ENCODE measurements at places on chromosomes 6 and 20. TPM values are rescaled to one million over a fixed set of nuclear protein-coding genes. Genes with fewer than 3 reads are reported as not detected.

- no peak for DNase-seq
These were observed 333.4 kb downstream of the BCKDHB start for GRCh38 chr6:80439721-80440470.

- DNase-seq, result no peak
These were observed 6.0 kb downstream of the TMC2 start for GRCh38 chr20:2542361-2542760.

Gene SLC26A8
- not detected for total RNA-seq

- no peak for DNase-seq
These were observed 2.7 kb downstream of the FOXC1 start for GRCh38 chr6:1612299-1612973.

DNA sequence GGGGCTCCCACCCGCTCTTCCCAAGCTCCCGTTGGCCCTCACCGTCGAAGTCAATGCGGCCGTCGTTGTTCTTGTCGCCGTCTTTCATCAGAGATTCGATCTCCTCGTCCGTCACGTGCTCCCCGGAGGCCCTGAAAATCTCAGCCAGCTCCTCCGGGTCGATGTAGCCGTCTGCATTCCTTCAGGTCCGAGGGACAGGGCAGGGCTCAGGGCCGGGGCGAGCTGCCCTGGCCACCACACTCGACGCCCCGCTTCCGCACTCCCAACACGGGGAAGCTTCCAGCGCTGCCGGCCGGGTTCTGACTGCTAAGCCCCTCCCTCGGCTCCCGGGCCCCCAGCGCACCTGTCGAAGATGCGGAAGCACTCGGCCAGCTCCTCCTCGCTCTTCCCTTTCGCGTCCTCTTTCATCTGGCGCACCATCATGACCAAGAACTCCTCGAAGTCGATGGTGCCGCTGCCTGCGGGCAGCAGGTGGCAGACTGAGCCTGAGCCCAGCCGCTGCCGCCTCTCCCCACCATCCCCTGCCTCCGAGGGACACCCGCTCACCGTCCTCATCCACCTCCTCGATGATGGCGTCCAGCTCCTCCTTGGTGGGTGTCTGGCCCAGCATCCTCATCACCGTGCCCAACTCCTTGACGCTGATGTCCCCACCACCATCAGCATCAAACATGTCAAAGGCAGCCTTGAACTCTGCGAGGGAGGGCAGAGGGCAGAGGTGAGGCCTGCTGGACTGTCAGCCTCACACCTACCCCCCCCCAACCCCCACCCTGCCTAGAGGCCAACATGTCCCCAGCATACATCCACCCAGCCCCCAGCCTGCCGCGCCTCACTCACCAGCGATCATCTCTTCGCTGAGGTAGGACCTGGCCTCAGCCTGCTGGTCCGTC lies 2.9 kb downstream of the TNNC2 start:
- no peak for DNase-seq

GRCh38 chr6:41502566-41502916 lies 43.6 kb upstream of the FOXP4 start:
- no peak for DNase-seq

DNA sequence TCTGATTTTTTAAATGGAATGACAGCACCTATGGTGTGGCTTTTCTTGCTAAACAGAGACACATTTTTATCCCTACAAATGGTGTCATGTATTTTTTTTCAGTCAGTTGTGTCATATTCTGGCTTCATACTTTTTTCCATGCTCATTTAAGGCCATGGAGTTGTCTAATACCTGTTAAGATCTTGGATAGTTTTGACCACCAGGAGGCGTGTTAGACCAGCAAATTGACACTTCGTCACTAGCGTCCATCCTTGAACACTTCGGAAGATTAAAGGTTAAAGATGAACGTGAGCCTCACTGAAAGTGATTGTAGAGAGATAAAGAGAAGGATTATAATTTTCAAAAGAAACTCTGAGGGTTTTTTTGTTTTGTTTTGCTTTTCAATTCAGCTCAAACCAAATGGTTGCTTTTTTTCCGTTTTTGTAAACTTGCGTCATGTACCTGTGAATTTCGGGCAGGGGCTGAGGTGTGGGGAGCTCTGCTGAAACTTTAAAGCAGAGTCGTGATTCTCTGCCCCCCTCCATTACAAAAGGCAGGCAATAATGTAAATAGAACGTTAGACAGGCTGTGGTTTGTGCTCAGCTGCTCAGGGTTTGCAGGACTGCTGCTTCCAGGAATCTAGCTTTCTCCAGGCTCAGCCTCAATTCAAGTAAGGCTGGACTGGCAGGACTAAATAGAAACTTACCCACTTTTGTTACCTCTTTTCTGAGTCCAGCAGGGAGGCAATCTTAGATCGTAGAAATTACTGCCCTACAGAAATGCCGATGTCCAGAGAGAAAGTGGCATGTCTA lies 245.1 kb downstream of the FOXA2 start:
- no peak for DNase-seq

- no peak for DNase-seq
These were observed 44.8 kb downstream of the RIPOR3 start for GRCh38 chr20:50646483-50646996.

DNA sequence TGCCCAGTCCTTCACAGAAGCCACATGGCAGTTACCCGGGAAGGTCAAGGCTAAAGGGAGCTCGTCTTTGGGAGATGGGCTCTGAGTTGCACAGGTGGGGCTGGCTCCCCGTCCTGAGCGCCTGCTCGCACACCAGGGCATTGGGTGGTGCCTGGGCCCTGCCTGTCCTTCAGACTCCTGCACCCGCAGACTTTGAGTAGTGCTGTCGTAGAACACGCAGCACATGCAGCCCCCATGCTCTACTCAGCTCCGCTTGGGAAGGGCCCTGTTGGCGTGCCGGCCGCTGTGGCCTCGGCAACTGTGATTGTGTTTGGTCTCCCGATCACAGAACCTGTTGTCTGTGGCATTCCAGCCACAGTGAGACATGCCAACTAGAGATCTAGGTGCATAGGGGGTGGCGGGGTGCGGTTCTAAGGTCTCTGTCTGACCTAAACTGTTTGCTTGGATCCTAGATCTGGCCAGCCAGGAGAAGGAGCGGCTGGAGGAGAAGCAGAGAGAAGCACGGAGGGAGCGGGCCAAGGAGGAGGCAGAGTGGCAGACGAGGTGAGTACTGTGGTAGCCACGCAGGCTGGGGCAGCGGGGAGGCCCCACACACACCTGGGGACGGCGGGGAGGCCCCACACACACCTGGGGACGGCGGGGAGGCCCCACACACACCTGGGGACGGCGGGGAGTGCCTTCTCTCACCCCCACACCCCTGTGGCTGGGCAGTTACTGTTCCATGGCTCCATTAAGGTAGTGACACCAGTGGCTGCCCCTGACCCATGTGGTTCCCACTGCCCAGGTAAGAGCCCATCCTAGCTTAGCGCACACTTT lies 11.3 kb upstream of the ADRM1 start:
- DNase-seq, result no peak

Gene IL17A
- not detected for total RNA-seq

Gene CST5
- total RNA-seq, result 0.79 TPM

Gene KCNG1
- 78.8 TPM for total RNA-seq

GRCh38 chr20:20520776-20521175 lies 152.9 kb downstream of the INSM1 start:
- DNase-seq, result no peak

DNA sequence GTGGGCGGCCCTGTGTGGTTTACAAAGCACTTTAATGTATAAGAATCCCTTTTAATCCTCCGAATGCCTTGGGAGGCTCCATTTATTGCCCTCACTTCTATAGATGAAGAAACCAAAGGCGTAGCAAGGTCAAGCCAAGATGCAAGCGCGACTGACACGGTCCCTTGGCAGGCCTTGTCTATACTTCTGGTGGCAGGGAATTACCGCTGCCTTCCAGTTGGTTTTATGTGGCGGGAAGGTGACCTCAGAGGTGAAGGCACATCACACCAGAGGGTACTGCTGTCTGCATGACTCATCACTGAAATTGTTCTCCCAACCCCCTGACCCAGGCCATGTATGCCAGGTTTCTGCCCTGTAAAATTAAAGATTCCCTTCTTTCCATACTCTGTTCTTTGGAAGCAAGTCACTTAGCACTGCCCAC lies 36.1 kb upstream of the NAA20 start:
- DNase-seq, result no peak

- DNase-seq, result no peak
These were observed 34.6 kb upstream of the HLA-G start for GRCh38 chr6:29793036-29793356.

DNA sequence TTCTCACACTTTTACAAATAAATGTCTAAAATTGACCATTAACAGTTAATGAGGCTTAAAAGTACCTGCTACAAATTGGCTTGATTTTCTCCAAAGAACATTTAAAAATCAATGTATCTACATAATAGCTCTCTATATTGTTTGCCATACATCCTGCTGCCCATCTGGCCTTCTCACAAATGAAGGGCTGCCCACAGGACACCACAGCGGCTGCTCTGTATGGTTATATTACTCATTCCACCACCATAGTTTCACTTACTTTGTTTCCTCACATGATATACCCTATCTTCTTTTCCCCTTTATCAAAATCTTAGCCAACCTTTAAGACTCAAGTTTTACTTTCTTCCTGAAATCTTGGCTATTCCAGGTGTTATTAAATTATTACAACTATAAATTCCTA lies 407.7 kb upstream of the HTR1E start:
- DNase-seq, result no peak

Data from type B pancreatic cell (in vitro differentiated cells).